ENCODE measurements at places on chromosomes 7 and 10. TPM values are rescaled to one million over a fixed set of nuclear protein-coding genes. Genes with fewer than 3 reads are reported as not detected.

DNA sequence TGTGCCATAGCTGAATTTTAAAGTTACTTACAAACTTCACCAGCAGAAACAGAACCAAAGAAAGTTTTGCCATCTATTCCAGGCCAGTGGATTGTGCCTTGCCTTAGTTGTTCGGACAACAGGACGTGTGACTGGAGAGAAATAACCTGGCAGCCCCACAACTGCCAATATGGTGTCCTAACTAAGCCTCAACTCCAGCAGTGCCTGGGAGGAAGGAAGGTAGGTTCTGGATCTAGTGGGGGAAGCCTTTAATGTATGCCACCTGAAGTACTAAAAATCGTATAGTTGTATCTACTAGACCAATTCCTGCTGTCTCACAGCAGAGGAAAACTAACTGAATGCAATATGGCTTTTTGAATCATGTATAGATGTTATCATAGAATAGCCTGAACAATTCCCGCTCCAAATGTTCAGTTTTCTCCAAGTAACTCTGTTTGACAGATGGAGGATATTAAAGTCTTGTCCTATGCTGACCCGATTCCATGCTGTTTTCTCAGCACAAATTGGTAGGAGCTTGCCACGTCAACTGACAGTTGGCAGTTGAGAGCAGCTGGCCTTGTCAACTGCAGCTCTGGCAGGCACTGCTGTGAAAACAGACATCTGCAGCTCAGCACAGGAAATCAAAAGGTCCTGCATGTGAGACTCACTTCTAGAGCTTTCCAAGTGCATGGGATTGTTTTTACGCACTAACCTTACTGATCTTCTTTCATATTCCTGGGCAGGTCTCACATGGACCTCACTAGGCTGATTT, 84.5 kb upstream of the WNT16 start:
- DNase-seq, result no peak

GRCh38 chr10:81546243-81546642, 328.8 kb upstream of the NRG3 start:
- DNase-seq, result no peak

Gene OR9A2
- total RNA-seq, result 0.30 TPM

DNA sequence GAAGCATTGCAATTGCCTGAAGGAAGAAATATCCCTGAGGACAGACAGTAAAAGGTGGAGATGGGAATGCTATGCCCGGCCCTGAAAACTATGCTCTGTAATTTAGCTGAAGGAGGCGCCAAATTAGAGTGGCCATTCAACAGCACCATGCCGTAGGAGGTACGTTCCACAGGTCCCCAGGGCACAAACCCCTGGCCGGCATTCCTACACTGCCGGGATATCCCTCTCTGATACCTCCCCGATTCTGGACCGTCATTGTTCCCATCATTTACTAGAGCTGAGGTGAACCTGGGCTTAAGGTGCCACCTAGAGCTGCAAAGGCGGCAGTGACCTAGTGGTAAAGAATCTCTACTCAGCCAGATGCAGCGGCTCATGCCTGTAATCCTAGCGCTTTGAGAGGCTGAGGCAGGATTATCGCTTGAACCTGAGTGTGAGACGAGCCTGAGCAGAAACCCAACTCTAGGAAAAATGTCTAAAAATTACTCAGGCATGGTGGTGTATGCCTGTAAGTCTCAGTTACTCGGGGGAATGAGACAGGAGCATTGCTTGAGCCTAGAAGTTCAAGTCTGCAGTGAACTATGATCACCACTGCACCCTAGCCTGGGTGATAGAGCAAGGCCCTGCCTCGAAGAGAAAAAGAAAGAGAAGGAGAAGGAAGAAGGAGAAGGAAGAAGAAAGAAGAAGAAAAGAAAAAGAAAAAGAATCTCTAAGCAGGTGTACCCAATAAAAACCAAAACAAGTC, 53.0 kb upstream of the TNKS2 start:
- DNase-seq, result no peak

DNA sequence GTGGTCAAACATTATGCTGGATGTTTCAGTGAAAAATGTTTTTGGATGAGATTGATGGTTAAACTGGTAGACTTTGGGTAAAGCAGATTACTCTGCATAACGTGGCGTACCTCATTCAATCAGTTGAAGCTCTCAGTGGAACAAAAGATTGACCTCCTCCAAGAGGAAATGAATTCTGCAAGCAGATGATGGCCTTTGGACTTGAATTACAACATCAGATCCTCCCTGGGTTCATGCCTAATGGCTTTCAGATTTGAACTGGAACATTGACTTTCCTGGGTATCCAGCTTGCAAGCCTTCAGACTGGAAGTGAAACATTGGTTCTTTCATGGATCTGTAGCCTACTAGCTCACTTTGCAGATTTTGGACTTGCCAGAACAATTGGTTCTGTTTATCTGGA, 169.3 kb upstream of the MALRD1 start:
- no peak for DNase-seq

Gene IMPDH1
- total RNA-seq, result 108 TPM

DNA sequence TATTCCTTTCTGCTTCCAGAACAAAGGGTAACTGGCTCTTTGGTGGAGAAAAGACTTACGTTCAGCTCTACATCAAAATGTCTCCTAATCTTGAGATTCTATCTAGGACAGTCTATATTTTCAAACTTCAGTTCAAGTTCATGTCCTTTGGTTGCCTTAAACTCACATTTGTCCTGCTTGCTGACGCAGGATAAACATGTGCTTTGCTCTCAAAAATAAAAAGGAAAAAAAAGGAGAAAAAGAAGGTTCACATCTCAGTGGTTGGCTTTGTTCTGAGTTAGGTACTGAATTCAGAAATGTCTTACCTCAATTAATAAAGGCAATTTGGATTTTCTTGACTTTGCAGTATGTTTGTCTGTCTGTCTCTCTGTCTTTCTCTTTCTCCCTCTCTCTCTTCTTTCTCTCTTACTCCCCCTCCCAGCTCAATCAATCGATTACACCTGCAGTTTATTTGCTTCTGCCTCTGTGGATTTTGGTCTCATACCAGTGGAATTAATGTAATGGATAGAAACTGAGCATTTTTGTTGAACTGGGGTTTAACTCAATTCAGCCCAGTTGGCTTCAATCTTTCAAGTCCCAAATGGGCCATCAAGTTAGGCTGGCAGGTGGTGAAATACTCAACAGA, 72.2 kb upstream of the ADRB1 start:
- DNase-seq, result no peak

Gene NEUROD6
- total RNA-seq, result not detected

- no peak for DNase-seq
These were observed 15.9 kb downstream of the PRKG1 start for GRCh38 chr10:51090190-51090589.

- DNase-seq, result no peak
These were observed 42.1 kb downstream of the TMEM178B start for GRCh38 chr7:141115965-141116364.

GRCh38 chr10:5419466-5420094, 7.2 kb downstream of the NET1 start:
- no peak for DNase-seq

Gene CCDC172
- total RNA-seq, result not detected

DNA sequence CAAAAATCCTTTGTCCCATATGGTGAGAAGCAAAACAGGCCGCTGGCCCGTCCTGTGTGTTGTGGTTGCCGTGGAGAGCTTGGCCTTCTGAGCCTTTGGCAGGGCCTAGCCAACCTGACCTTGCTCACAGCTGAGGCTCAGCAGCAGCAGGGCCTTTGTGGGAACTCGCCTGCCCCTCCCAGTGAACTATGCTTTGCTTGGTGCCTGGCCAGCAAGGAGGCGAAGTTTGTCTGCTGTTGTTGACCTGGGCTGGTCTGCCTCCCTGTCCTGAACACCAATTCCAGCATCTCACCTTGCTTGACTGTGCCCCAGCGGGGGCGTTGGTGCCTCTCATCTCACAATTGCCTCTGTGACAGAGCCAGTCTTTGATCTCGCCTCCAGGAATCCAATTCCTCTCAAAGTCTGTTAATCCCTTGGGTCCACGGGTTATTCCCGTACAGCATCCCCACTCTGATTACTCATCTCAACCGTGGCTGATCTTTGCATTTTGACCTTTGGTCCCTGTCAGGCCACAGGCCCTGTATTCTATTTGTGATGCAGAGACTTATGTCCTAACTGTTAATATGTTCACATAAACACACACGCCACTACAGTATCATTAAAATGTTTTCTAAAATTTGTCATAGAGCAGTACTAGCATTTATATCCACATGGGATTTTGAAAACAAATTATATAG, 22.6 kb downstream of the EPDR1 start:
- no peak for DNase-seq

GRCh38 chr7:39621261-39621660, 2.1 kb upstream of the RALA start:
- DNase-seq, result no peak

DNA sequence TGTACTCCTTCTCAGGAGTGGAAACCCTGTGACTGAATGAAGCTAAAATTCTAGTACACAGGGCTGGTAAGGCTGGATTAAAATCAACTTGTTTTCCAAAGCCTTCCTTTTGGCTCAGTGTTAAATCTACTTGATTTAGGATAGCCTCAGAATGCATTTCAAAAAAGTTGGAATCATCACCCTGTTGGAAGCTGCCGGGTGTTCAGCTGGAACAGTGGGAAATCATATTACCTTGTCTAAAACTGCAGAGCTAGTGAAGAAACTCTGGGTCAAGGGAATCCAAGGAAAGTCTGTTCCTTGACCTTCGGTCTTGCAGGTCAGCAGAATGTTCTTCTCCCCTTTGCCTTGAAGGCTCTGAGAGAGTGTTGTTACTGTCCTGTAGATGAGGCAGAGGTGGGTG, 252.1 kb upstream of the INHBA start:
- no peak for DNase-seq

Gene CRYGN
- not detected for total RNA-seq

DNA sequence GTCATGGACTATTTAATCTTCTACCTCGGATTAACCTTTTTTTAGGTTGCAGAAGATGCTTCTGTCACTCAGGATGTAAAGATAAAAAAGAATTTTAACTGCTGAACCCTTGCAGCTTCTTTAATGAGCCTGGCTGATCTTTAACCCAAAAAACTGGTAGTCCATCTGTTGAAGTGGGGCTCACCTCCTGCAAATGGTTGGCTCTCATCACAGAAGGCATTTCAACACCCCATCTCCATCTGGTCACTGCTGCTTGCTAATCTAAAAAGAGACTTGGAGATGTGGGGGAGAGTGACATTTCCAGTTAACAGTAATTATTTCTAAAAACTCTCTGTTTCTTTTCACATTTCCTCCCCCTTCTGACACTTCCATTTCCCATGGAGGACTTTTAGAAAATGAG, 208.6 kb downstream of the LHFPL3 start:
- no peak for DNase-seq

- DNase-seq, result no peak
These were observed 37.2 kb upstream of the ZNF488 start for GRCh38 chr10:47421057-47421952.

DNA sequence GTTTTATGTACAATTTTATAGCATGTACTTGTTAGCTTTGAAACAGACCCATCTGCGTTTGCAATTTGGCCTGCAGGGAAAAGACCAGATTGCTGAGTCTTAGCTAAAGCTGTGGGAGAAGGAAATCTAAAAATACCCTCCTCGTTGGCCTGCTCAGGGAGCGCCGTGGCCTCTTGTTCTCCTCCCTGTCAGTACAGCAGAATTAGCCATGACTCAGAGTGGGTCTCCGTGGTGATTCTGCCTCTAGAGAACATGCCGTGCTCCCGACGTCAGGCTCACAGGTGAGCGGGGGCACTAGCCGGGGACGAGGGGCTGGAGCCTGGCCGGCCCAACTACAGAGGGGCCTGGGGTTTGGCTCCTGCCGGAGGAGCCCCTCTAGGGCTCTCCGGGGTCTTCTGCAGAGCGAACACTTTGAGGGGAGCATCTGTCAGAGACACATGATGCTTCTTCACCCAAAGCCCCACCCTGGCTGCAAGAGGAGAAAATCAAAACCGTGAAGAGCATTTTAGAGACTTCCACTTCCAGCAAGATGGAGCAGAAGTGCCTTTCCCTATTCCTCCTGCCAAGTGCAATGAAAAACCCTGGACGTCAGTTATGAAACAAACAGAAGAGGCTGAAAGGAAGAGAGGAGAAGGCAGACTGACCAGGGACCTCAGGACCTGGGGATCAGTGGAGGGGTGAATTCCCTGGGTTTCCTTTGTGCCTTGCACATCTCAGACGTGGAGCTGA, 98.9 kb downstream of the LHPP start:
- DNase-seq, result no peak

DNA sequence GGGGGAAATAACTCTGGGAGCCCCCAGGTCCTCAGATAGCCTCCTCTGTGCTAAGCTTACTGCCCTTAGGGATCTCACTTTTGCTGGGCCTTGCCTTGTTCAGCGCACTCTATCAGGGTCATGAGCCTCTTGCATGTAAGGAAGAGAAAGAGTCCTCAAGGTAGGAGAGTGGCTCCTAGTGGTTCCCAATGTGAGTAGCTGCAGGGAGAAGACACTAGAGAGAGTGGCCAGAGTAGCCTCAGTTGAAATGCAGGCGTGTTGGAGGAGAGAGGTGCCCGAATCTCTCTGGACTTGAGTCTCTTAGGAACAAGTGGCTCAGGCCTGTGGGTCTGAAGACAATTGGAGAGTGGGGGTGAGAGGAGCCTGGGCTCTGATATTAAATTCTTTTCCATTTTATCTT, 94.3 kb upstream of the SORCS3 start:
- DNase-seq, result no peak

DNA sequence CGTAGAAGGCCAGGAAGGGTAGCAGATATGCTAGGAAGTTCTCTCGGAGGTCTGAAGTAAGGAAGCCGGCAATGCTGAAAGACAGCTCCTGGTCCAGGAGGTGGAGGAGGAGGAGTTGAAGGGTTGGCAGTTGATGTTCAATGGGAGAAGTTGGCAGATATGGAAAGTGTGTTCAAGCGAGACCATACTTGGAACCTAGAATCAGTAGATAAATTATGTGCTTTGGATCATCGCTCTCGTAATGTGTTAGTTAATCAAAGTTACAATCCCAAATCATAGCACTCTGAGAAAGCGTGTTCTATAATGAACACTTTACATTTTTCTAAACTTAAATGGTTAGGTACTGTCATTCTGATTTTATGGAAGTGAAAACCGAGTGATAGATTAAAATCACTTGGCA, 152.9 kb downstream of the CELF2 start:
- no peak for DNase-seq

Gene COBL
- not detected for total RNA-seq

DNA sequence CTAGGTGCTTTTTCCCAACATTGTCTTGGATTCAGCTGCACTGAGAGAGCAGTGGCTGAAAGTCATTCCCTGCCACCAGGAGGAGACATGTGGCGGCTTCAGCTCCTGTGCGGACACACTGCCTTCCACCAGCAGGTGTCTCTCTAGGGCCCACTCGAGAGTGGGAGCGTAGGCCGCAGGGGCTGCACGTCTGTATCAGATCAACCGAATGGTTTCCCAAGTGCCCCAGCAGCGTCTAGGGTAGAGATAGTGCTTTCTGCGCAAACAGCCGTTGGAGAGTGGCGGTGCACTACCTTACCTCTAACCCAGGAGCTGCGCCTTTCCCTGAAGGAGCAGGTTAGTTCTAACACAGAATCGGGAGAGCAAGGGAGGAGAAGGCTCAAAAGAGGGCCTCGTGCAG, 31.7 kb downstream of the PAPOLB start:
- peak; percentile 31 for DNase-seq

GRCh38 chr10:79182781-79183467, 114.2 kb downstream of the ZMIZ1 start:
- DNase-seq, result no peak

Gene PARP12
- 23.6 TPM for total RNA-seq

Gene CALD1
- total RNA-seq, result 10.1 TPM

- DNase-seq, result no peak
These were observed 105.7 kb upstream of the DKK1 start for GRCh38 chr10:52208365-52208764.

Gene ODAD2
- not detected for total RNA-seq

Gene COL17A1
- not detected for total RNA-seq
